Stimulated activated CD4-positive, alpha-beta T cell treated with anti-CD3 and anti-CD28 coated beads, Interleukin-4, amount 100 ng/mL, for 4 hours (primary cell): ENCODE measurements at places on chromosomes 1 and 21.

DNA sequence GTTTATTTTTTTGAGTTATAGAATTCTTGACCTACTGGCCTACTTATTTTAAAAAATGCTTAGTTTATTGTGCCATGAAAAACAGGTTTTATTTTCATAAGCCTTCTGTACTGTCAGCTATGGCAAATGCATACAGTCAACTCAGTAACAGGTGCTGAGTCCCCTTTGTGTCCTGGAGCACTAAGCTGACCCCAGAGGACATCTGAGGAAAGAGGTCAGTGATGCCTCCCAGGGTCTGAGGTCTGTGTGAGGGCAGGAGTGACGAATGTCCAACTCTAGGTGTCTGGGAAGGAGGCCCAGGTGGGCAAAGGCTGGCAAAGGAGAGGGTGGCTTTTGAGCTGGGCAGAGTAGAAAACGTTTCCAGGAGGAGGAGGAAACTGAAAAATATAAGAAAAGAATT, 7.8 kb upstream of the TMEM201 start:
- DNase-seq: no peak

- DNase-seq: no peak
Observed at GRCh38 chr1:17274186-17275170, 25.6 kb downstream of the PADI3 start.

GRCh38 chr1:214976665-214977064, 105.9 kb upstream of the KCNK2 start:
- DNase-seq: no peak

GRCh38 chr1:169572187-169572586, 14.1 kb downstream of the F5 start:
- no peak for DNase-seq

DNA sequence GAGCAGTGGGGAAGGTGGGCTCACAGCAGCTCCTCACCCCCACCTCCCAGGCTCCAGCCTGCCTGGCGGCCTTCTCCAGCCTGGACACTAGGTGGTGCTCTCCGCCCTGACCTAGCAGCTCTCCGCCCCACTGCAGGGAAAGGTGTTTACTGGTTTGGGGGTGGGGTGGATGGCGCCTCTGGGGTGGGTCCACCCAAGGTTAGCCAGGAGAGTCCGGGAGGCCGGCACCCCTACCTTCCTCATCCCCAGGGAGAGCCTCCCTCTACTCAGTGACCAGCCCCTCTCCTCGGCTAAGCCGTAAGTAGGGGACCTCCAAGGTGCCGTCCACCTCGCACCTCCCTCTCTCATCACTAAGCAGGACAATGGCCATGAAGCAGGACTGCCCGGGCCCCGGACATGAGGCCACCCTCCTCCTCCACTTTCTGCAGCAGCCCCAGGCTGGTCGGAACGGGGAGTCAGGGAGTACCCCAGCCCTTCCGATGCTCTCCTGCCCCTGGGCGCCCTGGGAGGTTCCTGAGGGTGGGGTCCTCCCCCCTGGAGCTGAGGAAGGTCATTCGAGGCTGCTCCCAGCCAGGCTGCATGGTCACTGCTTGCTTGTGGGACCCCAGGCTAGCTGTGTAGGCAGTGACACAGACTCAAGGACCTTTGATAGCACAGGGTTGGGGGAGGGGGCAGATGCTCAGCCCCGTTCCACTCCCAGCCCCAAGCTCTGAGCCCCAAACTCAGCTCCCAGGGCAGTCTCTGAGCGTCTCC, 101.4 kb upstream of the VAMP3 start:
- peak; percentile 53 for DNase-seq

- DNase-seq: no peak
Observed at GRCh38 chr1:182339684-182340083, 51.9 kb downstream of the GLUL start.

DNA sequence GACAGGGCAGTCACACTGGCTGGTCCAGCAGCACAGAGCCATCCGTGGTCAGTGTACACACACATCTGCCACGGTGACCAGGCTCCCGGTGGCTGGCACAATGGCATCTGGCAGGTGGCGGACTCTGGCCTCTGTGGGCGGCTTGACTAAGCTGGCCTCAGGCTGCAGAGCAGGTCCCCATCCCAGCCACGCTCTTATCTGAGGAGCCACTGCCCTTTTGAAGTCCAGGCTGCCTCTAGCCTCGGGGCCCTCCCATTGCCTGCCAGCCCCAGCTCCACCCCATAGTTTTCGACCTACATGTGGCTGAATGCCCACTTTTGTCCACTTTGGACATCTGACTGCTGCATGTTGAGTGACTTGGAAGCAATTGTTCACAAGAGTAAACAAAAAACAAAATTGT, 29.9 kb upstream of the EDN2 start:
- DNase-seq: no peak

GRCh38 chr21:43208561-43209332, 39.9 kb downstream of the CRYAA start:
- DNase-seq: no peak

DNA sequence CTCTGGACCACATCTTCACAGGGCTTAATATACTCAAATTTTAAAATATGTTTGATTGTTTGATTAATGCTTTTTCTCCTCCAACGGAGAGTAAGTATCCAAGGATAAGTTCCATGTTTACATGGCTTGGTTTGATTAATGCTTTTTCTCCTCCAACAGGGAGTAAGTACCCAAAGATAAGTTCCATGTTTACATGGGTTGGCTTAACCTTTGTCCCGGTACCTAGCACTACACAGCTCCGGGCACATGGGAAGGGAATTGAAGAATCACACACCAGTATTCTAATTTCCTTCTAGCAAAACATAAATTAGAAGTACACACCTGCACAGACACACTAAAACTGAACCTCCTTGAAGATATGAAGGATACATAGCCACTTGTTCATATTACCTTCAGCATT, 77.5 kb downstream of the ARID4B start:
- DNase-seq: no peak

DNA sequence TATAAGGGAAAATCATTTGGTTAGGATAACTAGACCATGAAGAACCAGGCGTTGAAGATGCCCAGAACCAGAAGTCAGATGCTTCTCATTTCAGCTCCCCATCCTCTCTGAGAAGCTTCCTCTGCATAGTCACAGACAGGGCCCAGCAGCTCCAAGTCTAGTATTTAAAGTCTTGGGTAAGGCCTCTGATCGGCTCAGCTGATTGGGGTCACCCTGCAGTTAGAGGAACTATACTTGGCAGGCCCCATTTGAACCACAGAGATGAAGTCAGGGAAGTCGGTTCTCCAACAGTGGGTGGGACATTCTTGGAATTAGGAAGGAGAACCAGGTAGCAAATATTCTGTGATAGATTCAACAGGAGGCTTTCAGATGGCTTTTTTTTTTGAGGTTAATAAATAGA, 48.3 kb downstream of the SLC22A15 start:
- no peak for DNase-seq

GRCh38 chr1:183515002-183515689, 42.8 kb downstream of the SMG7 start:
- DNase-seq: no peak

GRCh38 chr1:42618866-42619265, 39.4 kb upstream of the PPIH start:
- no peak for DNase-seq

DNA sequence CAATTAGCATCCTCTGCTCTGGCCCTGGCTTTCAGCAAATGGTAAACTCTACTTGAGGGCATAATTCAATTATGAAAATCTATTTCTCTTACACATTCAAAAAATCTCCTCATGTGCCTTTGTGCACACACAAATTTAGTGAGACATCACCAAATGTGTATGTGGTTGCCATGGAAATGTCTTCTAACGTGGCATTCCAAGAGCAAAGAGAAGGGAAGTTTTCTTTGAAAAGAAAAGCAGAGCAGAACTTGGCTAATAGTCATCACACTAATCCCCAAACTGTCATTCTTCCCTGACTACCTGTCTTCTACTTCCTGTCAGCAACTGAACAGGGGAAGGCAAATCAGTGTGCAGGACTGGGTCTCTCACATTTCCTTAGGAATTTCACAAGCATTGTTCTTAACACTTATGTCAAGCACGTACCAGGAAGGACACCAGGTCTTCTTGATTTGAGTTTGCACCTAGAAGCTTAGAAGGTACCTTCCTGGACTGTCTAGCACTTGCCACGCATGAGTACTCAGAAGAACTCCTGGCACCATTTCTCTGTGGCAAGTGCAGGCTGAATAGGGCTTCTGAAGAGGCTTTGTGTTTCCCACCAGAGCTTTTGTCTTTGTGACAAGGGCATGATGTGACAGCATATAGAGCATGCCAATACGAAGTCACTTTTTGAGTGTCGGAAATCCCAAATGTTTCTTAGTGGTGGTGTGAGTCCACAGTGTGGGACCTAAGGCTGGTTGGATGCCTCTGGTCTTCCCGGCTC, 32.3 kb downstream of the MAN1C1 start:
- DNase-seq: no peak

GRCh38 chr1:236868625-236869467, 73.8 kb downstream of the MTR start:
- peak; percentile 25 for DNase-seq

- no peak for DNase-seq
Observed at GRCh38 chr1:100130552-100131077, 2.1 kb downstream of the SASS6 start.

- no peak for DNase-seq
Observed at GRCh38 chr1:242002072-242002471, 3.2 kb upstream of the MAP1LC3C start.

- no peak for DNase-seq
Observed at GRCh38 chr1:232597721-232598120, 32.2 kb downstream of the SIPA1L2 start.

DNA sequence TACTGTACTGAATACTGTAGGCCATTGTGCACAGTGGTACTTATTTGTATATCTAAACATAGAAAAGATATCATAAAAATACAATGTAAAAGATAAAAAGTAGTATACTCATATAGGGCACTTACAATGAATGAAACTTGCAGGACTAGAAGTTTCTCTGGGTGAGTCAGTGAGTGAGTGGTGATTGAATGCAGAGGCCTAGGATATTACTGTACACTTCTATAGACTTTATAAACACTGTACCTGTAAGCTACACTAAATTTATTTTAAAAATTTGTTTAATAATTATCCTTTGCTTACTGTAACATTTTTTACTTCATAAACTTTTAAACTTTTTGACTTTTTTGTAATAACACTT, 82.5 kb downstream of the FGGY start:
- no peak for DNase-seq

GRCh38 chr1:209356976-209357377, 226.5 kb upstream of the CAMK1G start:
- DNase-seq: no peak

DNA sequence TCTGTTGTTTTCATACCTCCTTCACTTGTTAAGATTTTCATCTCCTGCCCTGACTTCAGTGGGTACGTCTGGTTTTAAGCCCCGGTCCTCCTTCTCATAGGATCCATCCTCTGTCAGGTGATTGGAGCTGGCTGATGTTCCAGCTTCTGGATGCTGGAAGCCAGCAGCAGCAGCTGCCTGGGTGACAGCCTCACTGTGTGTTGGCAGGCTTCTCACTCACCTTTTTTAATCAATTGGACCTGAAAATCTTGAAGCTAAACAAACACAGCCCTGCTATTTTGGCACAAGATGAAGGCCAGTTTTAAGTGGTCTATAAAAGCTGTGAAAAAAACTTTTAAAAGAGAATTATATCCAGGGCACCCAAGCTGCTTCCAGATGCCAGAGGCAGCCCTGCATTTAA, 181.0 kb downstream of the DISC1 start:
- no peak for DNase-seq

DNA sequence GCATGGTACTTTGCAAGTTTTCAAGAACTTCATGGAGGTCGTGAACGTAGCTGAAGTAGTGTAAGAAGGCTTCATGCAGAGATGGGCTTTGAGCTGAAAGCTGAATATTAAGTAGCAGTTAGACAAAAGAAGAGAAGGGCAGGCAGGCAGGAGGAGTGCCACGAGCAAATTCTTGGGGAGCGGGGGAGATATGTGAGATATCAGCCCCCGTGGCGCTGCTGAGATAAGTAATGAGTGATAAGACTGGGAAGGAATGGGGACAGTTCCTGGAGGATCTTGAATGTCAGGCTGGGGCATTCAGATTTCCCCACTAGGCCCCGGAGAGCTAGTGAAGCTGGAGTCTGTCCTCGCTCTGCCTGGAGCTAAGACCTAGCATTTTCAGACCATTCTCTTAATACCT, 27.9 kb upstream of the KIRREL1 start:
- DNase-seq: no peak

- DNase-seq: no peak
Observed at GRCh38 chr1:37244815-37245214, 210.5 kb upstream of the GRIK3 start.

DNA sequence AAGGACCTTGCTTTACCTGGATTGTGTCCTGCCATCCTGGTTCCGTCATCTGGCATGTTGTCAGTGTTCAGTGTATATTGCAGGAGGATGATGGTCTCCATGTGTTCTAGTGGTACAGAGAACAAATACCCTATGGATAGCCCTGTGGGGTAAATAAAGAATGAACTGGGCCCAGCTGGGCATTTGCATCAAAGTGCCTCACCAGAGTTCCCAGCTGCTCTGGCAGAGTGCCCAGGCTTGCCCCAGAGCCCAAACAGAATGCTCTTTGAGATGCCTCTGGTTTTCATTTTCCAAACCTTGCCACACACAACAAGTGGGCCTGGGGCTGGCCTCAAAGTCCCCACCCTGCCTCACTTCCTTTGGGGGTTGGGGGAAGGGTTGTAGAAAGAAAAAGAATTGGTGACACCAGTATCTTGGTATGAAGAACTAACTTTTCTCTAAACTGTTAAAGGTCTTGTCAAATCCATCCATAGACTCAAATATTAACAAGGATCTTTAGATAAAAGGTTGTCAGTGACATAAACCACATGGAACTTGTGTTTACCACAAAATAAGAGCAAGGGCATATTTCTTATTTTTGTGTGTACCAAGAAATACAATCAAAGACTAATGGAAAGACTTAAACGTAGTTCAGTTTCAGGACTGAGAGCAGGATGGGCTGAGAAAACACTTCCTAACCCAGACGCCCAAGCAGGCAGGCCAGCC, 82.2 kb downstream of the LMO4 start:
- no peak for DNase-seq

DNA sequence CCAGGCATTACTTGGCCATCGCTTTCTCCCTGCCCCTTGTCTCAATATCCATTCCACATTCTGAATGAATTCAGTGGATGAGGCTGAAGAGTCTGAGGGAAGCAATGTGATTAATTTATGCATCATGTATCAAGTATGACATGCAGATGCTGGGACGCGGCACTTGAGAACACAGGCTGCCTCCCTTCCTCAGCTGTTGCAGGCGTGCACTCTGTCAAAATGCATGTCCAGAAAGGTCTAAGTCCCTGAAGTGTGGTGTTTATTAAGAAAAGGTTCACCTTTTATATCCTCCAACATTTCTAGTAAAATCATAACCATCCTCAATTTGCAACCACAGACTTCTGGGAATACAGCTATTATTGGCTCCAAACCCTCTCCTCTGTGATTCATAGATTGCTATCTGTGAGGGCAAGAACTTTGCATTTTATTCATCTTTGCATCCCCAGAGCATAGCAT, 22.6 kb upstream of the RAB3GAP2 start:
- DNase-seq: no peak

DNA sequence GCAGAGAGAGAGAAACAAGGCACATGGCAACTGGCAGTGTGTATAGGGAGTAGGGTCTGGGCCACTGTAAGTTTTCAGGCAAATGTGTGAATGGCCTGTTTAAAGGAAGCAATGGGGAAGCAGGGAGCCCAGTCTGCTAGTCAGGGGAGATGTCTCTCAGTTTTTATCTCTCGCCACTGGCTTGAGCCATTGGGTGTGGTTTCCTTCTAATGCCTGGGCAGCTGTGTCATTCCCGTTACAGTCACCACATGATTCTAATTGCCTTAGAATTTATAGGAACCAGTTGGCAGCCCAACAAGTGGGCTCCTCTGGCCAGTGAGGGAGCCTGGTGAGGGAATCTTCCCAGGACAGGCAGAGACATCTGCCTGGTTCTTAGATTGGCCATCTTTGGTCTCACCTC, 182.4 kb downstream of the DISC1 start:
- DNase-seq: no peak
